ENCODE measurements at places on chromosomes 16 and 17.
A peak's percentile ranks its signal among the peaks of the same experiment; 100 is the strongest.

DNA sequence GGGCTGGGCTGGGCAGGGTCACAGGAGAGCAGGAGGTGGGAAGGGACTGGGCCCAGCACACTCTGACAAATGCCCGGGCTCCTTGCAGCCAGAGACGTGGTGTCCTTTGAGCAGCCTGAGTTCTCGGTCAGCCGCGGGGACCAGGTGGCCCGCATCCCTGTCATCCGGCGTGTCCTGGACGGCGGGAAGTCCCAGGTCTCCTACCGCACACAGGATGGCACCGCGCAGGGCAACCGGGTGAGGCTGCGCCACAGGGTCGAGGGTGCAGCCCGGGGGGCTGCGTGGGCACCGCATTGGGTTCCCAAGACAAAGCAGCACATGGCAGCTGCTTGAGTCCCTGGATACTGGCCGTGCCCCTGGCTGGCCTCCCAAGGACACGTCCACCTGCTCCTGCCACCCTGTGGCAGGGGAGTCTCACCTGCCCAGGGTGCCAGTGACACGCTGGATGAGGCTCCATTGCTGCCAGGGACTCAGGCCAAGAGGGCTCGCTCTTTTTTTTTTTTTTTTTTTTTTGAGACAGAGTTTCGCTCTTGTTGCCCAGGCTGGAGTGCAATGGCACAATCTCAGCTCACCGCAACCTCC, 21.3 kb downstream of the GALK1 start:
- no peak for DNase-seq

GRCh38 chr16:24009955-24010354, 174.2 kb downstream of the PRKCB start:
- no peak for DNase-seq

DNA sequence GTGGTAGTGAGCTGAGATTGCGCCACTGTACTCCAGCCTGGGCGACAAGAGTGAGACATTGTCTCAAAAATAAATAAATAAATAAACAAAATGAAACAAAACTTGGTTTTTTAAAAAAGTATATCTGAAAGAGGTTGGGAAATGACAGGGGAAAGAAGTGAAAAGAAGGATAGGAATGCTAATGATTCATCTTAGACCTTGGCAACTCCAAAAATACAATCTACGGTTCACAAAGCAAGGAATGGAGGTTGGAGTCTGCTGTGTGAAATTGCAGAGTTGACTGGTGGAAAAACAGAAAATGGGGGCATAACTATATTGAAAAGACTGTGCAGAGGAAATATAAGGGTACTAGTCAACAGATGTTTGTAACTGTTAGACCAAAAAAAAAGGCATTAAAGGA, 40.0 kb upstream of the CD300E start:
- DNase-seq: no peak

DNA sequence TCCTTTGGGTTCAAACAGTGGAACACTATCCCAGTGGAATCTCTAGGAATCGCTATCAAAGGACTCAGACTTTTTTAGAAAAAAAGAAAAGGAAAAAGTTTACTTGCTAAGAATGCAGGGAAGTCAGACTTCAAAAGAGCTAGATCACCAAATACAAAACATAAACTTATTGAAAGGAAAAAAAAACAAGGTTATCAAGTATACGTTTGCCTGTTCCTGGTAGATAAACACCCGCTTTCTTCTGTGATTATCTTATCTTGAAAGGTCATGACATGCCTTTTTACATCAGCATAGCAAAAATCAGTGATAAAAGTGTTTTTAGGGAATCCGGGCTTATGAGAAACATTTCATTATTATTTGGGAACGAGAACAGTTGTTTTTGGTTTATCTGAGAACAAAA, 129.3 kb upstream of the TMEM97 start:
- no peak for DNase-seq

- no peak for DNase-seq
Observed at GRCh38 chr16:68272507-68273209, 8.3 kb downstream of the SLC7A6 start.

GRCh38 chr16:81403601-81404391, 40.8 kb upstream of the CMIP start:
- no peak for DNase-seq

- no peak for DNase-seq
Observed at GRCh38 chr17:2926019-2926650, 129.9 kb downstream of the RAP1GAP2 start.

DNA sequence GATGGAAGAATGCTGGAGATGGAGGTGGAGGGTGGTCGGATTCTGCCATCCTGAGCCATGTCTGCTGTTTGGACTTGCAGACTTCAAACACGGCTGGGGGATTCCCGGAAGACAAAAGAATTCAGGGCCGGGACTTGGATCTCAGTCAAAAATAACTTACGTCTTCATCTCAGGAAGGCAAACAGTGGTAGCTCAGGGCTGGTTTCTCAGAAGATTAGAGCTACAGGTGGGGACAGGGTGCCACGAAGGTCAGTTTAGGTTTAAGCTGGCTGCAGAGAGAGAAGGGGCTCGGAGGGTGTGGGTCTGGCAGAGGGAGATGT, 4.3 kb upstream of the RHBDL3 start:
- DNase-seq: no peak

- no peak for DNase-seq
Observed at GRCh38 chr17:73591296-73592078, 52.8 kb downstream of the SDK2 start.

DNA sequence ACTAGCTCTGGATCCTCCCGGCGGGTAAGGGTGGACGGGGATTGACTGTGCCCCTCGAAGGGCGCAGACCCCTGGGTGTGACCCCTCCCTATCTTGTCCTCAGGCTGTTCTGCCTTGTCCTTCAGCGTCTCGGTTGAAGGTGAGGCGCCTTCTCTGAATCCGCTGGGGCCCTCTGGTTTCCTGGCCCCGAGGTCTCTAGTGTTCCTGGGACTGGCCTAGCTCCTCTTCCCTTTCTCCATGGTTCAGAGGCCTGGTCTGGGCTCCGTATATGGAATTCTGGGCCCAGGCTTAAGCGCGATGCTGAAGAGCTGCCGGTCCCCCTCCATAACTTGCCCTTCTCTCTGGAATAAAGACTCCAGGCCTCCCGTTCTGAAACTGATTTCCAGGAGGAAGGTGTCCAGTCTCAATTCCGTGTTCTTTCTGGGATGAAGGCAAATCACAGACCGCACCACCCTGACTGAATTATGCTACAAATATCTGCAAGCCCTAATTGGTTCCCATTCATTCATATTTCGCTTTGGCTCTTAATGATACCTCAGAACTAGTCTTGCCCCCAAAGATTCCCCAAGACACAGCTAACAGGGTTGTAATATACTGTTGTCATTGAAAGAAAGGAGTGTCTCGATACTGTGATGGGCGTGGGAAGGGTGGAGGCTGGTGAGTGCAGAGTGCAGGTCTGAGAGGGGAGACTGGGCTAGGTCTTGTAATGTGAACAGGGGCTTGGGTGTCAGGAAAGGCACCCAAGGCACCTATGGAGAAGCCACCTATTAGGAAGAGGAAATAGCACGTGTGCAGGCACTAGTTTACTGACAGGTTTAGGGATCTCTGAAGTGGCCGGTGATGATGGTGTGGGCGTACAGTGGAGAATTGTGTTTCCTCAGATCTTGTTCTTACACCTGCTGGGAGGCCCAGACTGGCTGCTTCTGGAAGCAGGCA, 851 bp downstream of the EDC4 start:
- DNase-seq: no peak

DNA sequence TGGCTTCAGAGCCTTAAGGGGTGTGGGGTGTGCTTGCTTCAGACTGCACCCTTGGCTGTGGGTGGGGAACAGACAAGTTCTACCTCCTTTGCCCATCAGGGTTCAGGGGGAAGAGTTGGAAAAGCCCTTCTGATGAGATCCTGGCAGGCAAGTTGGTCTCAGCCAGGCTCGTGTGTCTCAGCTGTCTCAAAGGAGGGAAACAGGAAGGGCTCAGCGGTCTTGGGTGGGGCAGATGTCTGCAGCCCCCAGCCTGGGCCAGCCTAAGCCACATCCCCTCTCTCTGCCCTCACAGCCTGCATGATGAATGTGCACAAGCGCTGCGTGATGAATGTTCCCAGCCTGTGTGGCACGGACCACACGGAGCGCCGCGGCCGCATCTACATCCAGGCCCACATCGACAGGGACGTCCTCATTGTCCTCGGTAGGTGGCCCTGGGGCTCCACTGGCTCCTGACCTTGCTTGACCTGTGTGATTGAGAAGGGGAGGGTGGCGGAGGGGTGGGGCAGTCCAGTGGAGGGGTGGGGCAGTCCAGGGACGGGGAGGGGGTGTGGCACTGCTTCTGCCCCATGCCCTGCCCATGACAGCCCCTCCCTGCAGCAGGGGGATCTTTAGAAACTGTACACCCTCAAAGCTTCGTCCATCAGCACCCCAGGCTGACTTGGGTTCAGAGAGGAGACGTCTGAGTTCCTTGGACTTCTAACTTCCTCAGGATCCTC, 199.5 kb downstream of the PRKCB start:
- no peak for DNase-seq

DNA sequence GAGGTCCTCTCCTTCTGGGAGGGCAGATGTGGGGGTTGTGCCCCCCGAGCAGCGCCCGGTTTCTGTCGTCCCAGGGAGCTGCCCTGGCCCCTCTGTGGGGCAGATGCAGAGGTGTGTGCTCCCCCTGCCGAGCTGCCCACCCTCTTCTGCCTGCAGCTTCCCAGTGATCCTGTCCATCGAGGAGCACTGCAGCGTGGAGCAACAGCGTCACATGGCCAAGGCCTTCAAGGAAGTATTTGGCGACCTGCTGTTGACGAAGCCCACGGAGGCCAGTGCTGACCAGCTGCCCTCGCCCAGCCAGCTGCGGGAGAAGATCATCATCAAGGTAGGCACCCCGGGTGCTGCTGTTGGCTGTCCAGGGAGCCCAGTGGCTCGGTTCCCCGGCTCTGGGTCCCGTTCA, 110.8 kb downstream of the SDR42E1 start:
- no peak for DNase-seq

DNA sequence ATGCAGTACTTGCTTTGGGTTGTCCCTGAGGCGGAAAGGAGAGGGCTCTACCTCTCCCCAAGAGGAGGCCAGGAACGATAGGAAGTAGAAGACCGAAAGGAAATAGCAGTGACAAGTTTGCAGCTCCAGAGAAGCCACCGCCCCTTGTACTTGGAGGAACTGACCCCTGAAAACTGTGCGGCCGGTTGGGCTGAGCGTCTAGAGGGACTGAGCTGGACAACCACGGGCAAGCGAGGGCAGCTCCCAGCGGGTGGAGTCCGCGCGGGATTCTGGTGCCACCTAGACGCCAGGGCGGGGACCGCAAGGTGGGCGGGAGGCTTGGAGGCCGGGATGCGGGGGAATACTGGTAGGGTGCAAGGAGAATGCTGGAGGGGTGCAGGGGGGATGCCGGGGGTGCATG, 1.3 kb upstream of the SLC6A4 start:
- no peak for DNase-seq

DNA sequence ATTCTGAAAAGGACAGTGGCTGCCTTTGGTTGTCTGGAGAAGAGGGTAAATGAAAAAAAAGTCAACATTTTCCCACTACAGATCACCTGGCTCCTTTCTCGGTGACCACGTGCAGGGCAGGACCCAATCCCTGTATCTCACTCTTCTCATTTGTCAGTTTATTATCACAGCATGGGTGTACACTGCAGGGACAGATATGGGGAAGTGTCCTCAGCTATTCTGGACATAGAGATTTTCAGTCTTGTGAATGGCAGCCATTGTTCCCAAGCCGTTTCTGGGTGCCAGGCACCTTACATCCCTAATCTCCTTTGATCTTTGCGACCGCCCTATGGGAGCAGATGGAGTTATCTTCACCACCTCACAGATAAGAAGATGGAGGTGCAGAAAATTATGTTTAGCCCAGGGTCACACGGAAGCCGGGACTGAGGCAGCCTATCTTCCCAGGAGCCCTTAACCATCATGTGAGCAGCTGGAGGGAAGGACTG, 7.2 kb downstream of the ADORA2B start:
- DNase-seq: no peak

DNA sequence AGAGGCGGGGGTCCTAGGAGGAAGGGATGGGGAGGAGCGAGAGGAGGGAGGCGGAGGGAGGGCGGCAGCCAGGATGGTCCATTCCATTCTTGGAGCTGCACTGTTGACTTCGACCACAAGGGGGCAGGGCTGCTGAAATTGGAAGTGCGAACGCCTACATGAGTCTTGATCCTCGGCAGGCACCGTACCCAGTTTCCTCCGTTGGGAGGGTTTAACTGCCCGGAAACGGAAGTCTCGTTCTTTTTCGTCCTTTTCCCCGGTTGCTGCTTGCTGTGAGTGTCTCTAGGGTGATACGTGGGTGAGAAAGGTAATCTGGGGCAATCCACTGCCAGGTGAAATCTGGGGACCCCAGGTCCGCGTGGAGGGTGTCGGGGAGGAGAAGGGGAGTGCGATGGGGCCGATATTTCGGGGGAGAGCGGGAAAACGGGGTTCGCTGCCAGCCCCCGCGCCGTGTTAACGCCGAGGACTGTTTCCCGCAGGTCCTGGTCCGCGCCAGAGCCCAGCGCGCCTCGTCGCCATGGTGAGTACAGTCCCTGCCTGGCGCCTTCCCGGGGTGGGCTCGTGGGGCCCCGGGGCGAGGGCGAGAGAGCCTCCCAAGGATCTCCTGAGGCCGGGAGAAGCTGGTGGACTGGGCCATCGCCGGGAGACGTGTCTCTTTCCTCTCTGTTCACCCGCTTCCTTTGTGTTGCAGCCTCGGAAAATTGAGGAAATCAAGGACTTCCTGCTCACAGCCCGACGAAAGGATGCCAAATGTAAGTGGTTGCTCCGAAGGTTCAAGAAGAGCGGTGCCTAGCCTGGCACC, at the start of gene RPL38:
Gene RPL38 (plus strand): TSS at position 240 of the 802 bp plus-strand sequence. CDS start 278 bp downstream, at position 518.
- peak; percentile 84 for DNase-seq
